ENCODE measurements at places on chromosomes 4 and X.
A peak's percentile ranks its signal among the peaks of the same experiment; 100 is the strongest.

- DNase-seq = no peak
Measured at GRCh38 chr4:7395645-7396044, 39.1 kb downstream of the PSAPL1 start.

GRCh38 chrX:17376431-17377077 is 1.6 kb downstream of the NHS start:
- DNase-seq = peak; percentile 8

GRCh38 chr4:84362896-84363655 is 136.0 kb downstream of the NKX6-1 start:
- DNase-seq = no peak

DNA sequence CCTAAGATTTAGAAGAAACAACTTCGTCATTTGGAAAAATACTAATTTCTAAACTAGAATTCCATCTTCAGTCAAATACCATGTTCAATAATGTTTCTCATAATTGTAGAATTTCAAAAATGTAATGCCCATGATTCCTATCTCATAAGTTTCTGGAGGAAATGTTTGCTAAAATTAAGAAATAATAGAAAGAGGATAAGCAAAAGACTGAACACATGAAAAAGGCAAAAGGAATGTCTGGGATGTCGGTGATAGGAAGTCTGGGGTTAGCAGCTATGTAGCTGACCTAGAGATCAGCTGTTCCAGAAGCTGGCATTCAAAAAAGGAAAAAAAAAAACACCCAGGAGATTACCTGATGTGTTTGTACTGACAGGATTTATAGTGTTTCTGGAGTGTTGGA is 18.9 kb upstream of the PCDH10 start:
- DNase-seq = no peak

DNA sequence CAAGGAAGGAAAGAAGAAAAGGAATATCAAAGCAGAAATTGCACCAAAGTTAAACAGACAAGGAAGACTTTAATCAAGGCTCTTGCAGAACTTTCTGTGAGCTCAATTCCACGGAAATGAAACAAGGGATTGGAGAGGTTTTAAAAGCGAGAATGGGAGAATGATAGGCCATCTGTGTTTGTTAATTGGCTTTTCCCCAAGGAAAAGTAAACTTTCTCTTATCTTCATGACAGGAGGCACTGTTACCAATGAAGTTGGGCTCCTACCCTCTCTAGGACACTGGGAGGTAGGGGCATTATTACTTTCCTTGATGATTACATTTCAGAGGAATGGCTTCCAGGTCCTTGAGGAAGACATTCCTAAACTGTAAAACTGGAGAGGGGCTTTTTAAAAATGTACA is 328.8 kb upstream of the NWD2 start:
- no peak for DNase-seq

- DNase-seq = no peak
Measured at GRCh38 chrX:150889131-150889530, 9.3 kb downstream of the CD99L2 start.

DNA sequence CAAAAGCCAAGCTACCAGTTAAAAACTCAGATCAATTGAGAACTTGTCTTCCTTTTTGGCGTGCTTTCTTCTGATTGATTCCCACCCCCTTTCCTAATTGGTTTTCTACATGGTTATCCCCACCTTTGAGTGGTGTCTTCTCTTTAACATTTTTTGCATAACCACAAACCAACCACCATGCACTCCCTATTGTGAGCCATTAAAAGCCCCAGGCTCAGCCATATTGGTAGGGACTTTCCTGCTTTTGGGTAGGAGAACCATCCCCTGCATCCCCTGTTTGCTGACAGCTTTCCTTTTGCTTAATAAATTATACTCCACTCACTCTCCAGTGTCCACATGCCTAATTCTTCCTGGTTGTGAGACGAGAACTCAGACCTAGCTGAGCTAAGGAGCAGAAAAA is 1651.4 kb upstream of the IGFBP7 start:
- DNase-seq = no peak

DNA sequence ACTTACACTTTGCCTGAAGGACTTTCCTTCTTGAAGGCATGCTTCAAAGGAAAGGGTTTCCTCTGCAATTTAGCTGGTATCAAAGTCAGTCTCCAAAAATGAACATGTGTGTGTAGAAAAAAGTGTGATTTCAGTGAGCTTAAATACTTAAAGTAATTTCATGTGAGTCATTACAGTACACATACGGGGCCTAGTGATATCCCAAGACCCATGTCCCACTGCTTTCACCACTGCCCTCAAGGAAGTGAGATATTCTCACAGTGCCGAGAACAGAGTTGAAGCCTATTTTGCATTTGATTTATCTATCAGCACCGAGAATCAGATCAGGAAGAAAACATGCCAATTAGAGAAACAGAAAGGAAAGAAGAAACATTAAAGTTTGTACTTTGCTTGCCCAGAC is 61.0 kb downstream of the CHST7 start:
- DNase-seq = no peak

- DNase-seq = no peak
Measured at GRCh38 chrX:10931976-10932375, 179.2 kb upstream of the HCCS start.

DNA sequence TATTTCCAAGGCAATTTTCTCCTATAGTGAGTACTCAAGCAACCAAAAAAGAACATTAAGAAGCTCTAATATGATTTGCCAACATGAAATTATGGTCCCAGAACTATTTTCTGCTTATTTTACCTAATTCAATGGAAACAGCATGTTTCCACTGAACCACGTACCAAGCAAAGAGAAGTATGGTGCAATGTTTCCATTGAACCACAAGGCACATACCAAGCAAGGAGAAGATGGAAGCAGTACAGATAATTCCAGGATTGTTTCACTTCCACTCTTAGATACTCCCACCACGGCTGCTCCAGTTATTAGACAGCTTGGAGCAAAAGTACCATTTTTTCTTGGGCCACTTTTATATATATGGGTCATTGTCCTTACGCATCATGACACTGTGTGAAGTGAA is 164.9 kb downstream of the RNF150 start:
- no peak for DNase-seq

GRCh38 chr4:140448162-140448561 is 20.7 kb upstream of the CLGN start:
- no peak for DNase-seq

DNA sequence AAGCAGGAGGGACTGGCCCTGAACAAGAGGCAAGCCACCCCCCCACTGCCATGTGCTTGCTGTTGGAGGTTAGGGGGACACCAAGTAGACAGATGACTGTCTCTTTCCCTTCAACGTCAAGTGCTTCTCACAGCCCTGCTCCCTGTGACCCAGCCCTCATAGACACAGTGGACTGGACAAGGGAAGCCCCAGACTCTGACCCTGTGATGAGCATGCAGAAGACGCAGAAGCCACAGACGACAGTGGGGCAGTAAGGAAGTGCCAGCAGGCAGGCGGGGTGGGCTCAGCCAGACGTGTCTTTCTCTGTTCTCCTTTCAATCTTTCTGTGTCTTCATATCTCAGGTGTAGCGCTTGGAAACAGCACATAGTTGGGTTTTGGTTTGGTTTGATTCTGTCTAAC is 2.4 kb upstream of the L1CAM start:
- DNase-seq = no peak

GRCh38 chr4:33722800-33723516 is 2521.4 kb downstream of the ARAP2 start:
- peak; percentile 87 for DNase-seq

GRCh38 chr4:101807351-101807750 is 16.8 kb downstream of the BANK1 start:
- no peak for DNase-seq

DNA sequence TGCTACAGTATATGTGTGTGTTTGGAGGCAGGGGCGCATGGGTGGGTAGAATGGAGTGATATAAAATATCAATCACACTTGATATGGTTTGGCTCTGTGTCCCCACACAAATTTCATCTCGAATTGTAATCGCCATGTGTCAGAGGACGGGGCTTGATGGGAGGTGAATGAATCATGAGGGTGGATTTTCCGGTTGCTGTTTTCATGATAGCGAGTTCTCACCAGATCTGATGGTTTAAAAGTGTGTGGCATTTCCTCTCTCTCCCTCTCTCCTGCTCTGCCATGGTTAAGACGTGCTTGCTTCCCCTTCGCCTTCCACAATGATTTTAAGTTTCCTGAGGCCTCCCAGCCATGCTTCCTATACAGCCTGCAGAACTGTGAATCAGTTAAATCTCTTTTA is 14.8 kb downstream of the SOWAHB start:
- DNase-seq = no peak

- no peak for DNase-seq
Measured at GRCh38 chrX:154403858-154404257, 5.2 kb downstream of the DNASE1L1 start.

- DNase-seq = no peak
Measured at GRCh38 chrX:22526339-22526738, 253.6 kb downstream of the CBLL2 start.

- peak; percentile 53 for DNase-seq
Measured at GRCh38 chrX:133854290-133854689, 131.1 kb downstream of the GPC3 start.

GRCh38 chrX:134669378-134670098 is 11.3 kb upstream of the PLAC1 start:
- DNase-seq = peak; percentile 31

GRCh38 chr4:6018331-6018730 is at the start of gene C4orf50:
Gene C4orf50 (minus strand): TSS chr4:6018431.
- no peak for DNase-seq

DNA sequence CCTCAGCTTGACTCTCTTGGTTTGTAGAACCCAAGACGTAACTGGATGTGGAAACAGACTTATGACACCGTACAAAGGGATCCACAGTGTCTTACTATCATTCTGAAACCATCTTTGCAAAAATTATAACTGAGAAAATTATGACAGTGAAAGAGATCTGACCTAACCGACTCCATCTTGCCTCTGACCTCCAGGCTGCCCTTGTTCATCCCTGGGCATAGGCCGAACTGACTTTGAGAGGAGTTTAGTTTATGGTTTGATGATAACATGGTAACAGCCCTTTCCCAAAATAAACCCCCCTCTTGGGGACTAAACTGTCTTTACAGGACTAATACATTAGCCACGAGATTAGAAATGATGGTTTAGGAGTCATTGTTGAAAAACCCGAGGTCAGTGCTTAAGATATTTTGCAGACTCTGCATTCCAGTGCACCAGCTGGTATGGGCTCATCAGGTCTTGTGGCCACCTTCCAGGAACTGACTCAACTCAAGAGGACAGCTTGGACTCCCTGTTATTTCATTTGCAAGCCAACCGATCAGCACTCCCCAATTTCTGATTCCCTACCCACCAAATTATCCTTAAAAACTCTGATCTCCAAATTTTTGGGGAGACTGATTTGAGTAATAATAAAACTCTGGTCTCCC is 49.6 kb downstream of the CASP3 start:
- no peak for DNase-seq

GRCh38 chr4:93184053-93184452 is 644.5 kb upstream of the ATOH1 start:
- DNase-seq = peak; percentile 14

DNA sequence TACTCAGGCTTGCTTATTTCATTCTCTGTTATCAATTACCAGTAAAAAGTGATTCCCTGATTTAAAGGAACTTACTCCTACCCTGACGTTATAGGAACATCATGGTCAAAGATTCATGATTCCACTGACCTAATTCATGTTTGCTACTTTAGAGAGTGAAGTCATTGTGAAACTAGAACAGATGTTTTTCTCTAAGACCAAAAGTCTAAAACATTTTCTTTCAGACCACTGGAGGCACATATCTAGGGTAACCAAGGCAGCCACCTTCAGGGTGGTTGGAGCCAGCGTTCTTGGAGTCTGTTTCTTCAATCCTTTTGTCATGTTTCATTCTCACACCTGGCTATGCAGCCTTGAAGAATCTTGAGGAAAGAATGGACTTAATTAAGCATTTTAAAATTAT is 77.8 kb downstream of the GALNTL6 start:
- no peak for DNase-seq

DNA sequence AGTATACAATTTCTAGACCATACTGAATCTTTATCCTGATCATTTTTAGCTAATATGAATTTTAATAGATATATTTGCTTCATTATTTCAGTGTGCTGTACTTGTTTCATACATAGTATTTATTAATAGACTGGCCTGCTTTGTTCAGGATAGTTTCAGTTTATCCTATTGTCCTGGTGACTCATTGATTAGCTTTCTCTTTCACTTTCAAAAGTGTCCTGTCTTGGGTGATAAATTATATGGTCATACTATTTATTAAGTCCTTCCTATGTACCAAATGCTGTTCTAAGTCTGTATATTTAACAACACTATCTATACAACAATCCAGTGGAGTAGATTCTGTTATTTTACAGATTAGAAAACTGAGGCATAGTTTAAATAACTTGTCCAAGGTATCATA is 153.8 kb upstream of the RAPGEF2 start:
- no peak for DNase-seq

GRCh38 chr4:122873821-122874593 is 47.4 kb downstream of the FGF2 start:
- peak; percentile 41 for DNase-seq

- DNase-seq = peak; percentile 39
Measured at GRCh38 chr4:61596606-61597340, 396.6 kb downstream of the ADGRL3 start.

DNA sequence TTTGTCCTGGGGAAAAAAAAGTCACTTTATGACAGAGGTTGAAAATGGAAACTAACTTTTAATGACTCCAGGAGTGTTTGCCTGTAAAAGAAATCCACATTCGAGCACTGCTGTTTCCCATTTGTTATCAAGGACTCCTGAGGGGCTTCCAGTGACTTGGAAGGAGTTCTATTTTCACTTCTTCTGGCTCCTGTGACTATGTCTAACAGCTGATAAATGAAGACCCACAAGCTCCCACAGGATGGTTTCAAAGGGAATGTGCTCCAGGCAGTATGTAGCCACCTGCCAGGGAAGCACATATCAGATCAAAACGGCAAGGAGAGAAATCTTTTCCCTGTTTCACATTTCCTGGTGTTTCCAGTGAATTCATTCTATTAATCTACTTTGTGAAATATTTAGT is 159.8 kb upstream of the FAM241A start:
- DNase-seq = no peak

DNA sequence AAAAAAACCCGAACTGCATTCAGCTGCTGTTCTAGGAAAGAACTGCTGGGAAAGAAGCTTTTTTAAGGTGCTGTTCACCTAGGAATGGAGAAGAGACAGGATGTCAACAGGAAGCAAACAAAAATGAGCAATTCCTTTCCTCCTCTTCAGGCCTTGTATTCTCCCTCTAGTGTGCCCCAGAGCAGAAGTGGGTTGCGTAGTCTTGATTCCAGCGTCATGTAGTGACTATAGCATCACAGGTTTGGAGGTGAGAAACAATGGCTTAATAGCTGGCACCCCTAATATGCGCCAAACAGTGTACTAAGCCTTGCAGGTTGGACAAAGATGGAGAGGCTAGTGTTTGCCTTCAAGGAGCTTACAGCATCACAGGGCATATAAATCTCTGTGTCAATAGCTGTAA is 146.3 kb upstream of the LCORL start:
- DNase-seq = no peak

GRCh38 chr4:119084513-119084912 is 51.1 kb upstream of the MYOZ2 start:
- no peak for DNase-seq

GRCh38 chr4:186757696-186758355 is 34.2 kb upstream of the FAT1 start:
- DNase-seq = no peak

- no peak for DNase-seq
Measured at GRCh38 chrX:64176876-64177275, 28.6 kb downstream of the AMER1 start.

All from lung (tissue), 17 donors.